Melanocyte of skin (primary cell): ENCODE measurements at places on chromosomes 13 and 19. TPM values are rescaled to one million over a fixed set of nuclear protein-coding genes. Genes with fewer than 3 reads are reported as not detected.

FBXL3 gene
- total RNA-seq = 32.3 and 58.2 TPM in 2 replicates

POLR2I gene
- total RNA-seq = 37.5 and 52.7 TPM in 2 replicates

CYP2S1 gene
- total RNA-seq = 0.62 and 1.00 TPM in 2 replicates

SBK3 gene
- not detected in 2 replicates for total RNA-seq

MAU2 gene
- total RNA-seq = 36.7 and 41.0 TPM in 2 replicates

TINCR gene
- 1.00 and 1.2 TPM in 2 replicates for total RNA-seq

KLK1 gene
- total RNA-seq = not detected in 2 replicates

MYO16 gene
- total RNA-seq = 5.2 and 5.8 TPM in 2 replicates

CYTH2 gene
- 34.1 and 40.7 TPM in 2 replicates for total RNA-seq

SRRM5 gene
- not detected in 2 replicates for total RNA-seq

SLC25A42 gene
- total RNA-seq = 2.3 and 4.9 TPM in 2 replicates

SHISA7 gene
- total RNA-seq = not detected in 2 replicates

PEX11G gene
- 4.5 and 5.1 TPM in 2 replicates for total RNA-seq

USHBP1 gene
- total RNA-seq = not detected in 2 replicates

REEP6 gene
- total RNA-seq = 3.1 and 6.5 TPM in 2 replicates

AXL gene
- total RNA-seq = 12.7 and 17.4 TPM in 2 replicates

ZNF491 gene
- 2.7 and 3.7 TPM in 2 replicates for total RNA-seq

EPSTI1 gene
- total RNA-seq = 39.8 and 48.3 TPM in 2 replicates

PCDH8 gene
- total RNA-seq = not detected in 2 replicates

CCDC169 gene
- total RNA-seq = 3.7 and 4.3 TPM in 2 replicates

KLHL1 gene
- not detected in 2 replicates for total RNA-seq

VN1R4 gene
- not detected in 2 replicates for total RNA-seq

GTF2F1 gene
- 60.3 and 61.9 TPM in 2 replicates for total RNA-seq

APOC4 gene
- total RNA-seq = 1.5 TPM in 1 of 2 replicates, not detected in the other

SLC5A5 gene
- total RNA-seq = not detected in 2 replicates

RGL3 gene
- total RNA-seq = 0.62 and 1.3 TPM in 2 replicates

KLF12 gene
- total RNA-seq = 6.9 and 11.6 TPM in 2 replicates

ZNF497 gene
- 1.0 and 1.5 TPM in 2 replicates for total RNA-seq

GAPDHS gene
- total RNA-seq = 10.3 and 24.7 TPM in 2 replicates

CCDC194 gene
- 0.31 and 1.3 TPM in 2 replicates for total RNA-seq

MEIS3 gene
- 29.3 and 38.5 TPM in 2 replicates for total RNA-seq

IFI30 gene
- 6.7 TPM in 1 of 2 replicates, not detected in the other for total RNA-seq

SERP2 gene
- 2.8 and 2.9 TPM in 2 replicates for total RNA-seq

HNRNPL gene
- 191 and 231 TPM in 2 replicates for total RNA-seq

ZNF816 gene
- 6.5 and 9.1 TPM in 2 replicates for total RNA-seq

KLK14 gene
- total RNA-seq = not detected in 2 replicates

PDE4C gene
- 0.33 and 0.62 TPM in 2 replicates for total RNA-seq

ITGBL1 gene
- 0.73 TPM in 1 of 2 replicates, not detected in the other for total RNA-seq

ZNF222 gene
- 6.5 and 7.2 TPM in 2 replicates for total RNA-seq

ZNF708 gene
- 5.3 and 8.2 TPM in 2 replicates for total RNA-seq

TNNT1 gene
- total RNA-seq = 0.62 and 9.0 TPM in 2 replicates

AMH gene
- total RNA-seq = 0.33 and 0.62 TPM in 2 replicates

ZNF44 gene
- total RNA-seq = 4.2 and 6.7 TPM in 2 replicates

ZSCAN18 gene
- total RNA-seq = 22.7 and 30.2 TPM in 2 replicates

ZNF100 gene
- total RNA-seq = 6.7 and 7.9 TPM in 2 replicates

HCST gene
- total RNA-seq = 1.00 TPM in 1 of 2 replicates, not detected in the other

IZUMO2 gene
- not detected in 2 replicates for total RNA-seq

ZNF486 gene
- total RNA-seq = 2.4 and 4.4 TPM in 2 replicates

CLEC17A gene
- total RNA-seq = 0.34 TPM in 1 of 2 replicates, not detected in the other

IZUMO1 gene
- under 0.01 and 0.34 TPM in 2 replicates for total RNA-seq

PCDH20 gene
- total RNA-seq = under 0.01 TPM in 1 of 2 replicates, not detected in the other

FGF21 gene
- not detected in 2 replicates for total RNA-seq

HSH2D gene
- not detected in 2 replicates for total RNA-seq
